ENCODE measurements at places on chromosomes 3 and 15.

GRCh38 chr3:162517110-162517509 lies 1020.5 kb downstream of the OTOL1 start:
- no peak for DNase-seq

DNA sequence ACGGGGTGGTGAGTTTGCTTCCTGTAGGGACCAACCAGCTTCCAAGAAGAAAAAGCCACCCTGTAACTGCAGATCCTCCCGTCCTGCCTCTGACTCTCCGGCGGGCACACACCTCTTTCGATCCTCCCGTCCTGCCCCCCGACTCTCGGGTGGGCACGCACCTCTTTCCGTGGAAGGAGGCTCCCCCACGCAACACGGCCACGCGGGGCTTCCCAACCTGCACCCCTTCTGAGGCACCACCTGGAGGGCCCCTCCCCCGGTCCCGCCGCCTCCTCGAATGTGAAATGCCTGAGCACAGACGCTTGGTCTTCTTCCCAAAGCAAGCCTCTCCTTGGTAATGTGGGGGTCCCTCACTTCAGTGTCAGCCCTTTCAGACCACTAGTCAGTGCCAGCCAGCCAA lies 7.3 kb downstream of the ADAMTS17 start:
- DNase-seq, result no peak

DNA sequence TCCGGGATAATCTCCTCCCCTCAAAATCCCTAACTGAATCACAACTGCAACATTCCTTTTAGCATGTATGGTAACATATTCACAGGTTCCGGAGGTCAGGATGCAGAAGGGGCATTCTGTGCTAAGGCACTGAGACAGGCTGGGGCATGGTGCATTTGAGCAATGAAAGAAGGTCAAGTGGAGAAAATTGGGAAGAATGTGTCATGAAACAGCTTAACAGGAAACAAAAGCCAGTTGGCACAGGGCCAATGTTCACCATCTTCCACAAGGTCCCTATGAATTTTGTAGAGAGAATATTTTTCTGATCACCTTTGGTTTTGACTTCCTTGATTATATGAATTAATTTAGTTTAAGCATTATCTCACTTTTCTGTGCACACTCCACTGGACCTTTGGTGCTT lies 587.7 kb upstream of the NR2F2 start:
- DNase-seq, result no peak

- DNase-seq, result no peak
Measured at GRCh38 chr3:107592073-107592472, 69.3 kb downstream of the BBX start.

GRCh38 chr3:166433060-166433459 lies 595.8 kb upstream of the BCHE start:
- no peak for DNase-seq

- no peak for DNase-seq
Measured at GRCh38 chr3:78804251-78805037, 963.4 kb downstream of the ROBO1 start.

- no peak for DNase-seq
Measured at GRCh38 chr15:99414755-99415731, 150.7 kb upstream of the MEF2A start.

DNA sequence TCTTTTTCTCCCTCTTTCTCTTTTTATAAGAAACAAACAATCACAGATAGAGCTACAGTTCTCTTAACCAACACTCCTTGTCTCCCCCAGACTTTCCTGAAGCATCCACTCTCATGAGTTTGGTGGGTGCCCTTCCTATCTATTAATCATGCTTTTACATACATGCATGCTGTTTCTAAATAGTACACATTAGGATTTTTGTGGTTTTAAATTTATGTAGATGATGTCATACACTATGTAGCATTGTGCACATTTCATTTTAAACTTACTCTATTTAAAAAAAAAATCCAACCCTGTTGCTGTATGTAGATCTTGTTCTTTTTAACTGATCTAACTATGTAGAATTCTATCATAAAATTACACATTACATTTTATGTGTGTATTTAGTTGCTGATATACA lies 104.3 kb upstream of the MRPS22 start:
- no peak for DNase-seq

GRCh38 chr3:77707281-77707680 lies 667.4 kb downstream of the ROBO2 start:
- DNase-seq, result no peak

DNA sequence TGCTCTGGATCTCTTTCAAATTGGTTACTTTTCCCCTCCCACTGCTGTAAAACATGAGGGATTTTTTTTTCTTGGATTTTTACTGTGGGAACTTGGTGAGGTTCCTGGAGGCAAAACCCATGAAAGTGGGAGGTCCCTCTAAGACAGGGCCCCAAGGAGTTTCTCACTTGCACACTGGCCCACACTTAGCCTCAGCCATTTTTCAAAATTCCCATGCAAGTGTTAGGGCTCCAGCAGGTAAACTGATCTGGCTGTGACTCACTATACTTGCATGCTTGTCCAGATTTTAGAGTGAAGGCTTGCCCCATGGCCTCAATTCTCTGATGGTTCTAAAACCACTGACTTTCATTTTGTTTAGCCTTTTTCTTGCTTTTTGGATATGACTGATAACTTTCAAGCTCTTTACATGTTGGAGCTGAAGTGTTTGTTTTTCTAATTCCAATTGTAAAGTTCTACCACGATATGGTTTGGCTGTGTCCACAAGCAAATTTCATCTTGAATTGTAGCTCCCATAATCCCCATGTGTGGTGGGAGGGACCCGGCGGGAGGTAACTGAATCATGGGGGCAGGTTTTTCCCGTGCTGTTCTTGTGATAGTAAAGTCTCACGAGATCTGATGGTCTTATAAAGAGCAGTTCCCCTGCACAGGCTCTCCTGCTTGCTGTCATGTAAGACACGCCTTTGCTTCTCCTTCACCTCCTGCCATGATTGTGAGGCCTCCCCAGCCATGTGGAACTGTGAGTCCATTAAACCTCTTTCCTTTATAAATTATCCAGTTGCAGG lies 37.7 kb downstream of the MCCC1 start:
- DNase-seq, result peak; percentile 18

DNA sequence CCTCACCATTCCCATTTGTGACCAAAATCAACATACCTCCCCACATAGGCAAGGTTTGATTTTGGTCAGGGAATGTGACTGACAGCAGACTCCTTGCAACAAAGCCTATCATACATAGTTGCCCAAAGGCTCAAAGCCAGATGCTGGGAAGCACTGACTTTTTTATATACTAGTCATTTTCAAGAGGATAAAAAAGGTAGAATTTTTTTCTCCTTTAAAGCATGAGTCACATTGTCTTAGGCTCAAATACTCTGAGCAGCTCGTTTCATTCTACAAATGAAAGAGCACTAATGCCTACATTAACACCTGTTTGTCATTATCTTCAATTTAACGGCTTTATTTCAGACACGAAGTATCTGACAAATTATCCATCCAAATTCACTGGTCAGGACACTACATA lies 36.2 kb downstream of the ICE2 start:
- DNase-seq, result no peak

- no peak for DNase-seq
Measured at GRCh38 chr15:90294601-90295269, 29.3 kb downstream of the NGRN start.

- no peak for DNase-seq
Measured at GRCh38 chr3:169813278-169813677, 574 bp upstream of the LRRC34 start.

DNA sequence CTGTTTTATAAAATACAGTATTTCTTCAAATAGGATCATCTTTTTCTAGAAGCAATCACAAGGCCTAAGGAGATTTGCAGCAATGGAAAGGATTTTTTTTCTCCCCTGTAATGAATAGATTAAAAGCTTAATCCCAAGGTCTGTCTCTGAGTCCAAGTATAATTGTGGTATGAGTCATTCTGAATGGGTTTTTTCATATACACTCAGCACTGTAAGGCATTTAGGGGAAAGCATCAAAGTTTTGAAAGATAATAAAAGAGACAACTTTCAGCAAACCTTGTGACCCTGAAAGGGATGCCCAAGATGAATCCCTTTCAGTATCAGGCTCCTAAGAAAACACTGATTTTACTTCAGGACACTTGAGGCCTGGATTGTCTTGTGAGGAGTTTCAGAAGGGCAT lies 23.3 kb upstream of the LARS2 start:
- DNase-seq, result no peak

DNA sequence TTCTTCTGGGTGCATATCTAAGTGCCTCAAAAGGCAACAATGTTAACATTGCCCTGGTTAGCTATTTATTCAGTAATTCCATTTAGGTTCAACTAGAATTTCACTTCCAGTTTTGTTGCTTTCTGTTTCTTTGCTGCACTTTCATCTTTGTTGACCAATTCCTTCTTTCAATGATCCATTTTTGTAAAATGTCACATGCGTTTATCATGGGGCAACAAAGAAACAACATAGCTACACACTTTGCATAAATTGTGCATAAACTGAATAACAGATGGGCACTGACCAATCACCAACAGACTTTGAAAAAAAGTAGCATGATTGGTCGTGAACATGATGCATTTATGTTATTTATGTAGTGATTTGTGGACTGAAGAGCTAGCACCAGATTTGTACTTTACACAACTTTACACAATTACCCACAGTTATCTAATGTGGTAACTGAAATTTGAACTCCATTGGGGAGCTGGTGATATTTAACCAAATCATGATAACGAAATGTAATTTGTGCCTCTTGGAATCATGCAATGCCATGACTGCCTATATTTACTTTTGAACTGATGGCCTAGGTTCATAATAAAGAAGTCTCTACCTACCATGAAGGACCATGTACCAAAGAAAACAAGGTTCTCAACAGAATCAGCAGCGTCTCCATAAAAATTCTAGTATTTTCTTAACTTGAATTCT lies 7.1 kb upstream of the CPOX start:
- no peak for DNase-seq

DNA sequence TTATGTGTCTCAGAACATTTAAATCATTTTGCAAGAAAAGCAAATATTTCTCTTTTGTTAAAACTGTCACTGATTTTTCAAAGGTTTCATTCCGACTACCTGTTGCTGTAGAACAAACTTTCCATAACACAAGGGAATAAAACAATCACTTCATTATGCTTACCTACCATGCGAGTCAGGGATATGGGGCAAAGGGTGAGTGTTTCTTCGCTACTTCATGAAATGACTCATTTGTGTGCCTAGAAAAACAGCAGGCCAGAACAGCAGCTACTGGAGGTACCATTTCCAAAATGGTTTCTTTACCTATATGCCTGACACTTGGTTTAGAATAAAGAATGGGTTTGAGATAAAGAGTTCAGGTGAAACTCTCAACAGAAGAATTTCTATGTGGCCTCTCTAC lies 712.5 kb downstream of the PLOD2 start:
- DNase-seq, result no peak

DNA sequence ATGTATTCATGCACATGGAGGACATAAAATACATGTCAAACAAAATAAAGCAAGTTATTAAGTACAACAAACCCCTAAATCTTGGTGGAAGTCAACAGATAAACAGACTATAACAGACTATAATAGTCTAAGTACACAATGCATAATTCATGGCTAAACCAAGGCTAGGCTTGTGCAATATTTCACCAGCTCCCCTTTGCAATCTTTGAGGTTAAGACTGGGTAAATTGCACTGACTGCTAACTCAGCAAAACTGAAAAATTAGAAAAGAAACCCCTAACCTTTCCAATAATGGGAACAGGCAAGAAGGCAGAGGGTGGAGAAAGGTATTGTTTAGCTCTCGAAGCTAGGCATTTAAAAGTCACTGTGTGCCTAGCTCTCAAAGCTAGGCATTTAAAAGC lies 304.9 kb upstream of the WNT5A start:
- no peak for DNase-seq

DNA sequence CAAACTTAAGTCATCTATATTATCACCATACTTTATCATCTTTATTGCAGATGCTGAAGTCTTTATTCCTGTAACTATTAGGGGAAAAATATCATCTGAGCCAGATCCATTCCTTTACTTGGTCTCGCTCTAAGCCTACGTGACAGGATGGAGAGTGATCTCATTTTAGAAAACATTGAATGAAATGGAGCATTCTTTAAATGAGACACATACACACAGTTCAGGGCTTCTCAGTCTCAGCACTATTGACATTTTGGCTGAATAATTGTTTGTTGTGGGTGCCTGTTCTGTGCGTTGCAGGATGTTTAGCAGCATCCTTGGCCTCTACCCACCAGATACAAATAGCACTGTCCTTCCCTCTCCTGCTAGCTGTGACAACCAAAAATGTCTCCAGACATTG lies 36.2 kb upstream of the PROK2 start:
- no peak for DNase-seq

DNA sequence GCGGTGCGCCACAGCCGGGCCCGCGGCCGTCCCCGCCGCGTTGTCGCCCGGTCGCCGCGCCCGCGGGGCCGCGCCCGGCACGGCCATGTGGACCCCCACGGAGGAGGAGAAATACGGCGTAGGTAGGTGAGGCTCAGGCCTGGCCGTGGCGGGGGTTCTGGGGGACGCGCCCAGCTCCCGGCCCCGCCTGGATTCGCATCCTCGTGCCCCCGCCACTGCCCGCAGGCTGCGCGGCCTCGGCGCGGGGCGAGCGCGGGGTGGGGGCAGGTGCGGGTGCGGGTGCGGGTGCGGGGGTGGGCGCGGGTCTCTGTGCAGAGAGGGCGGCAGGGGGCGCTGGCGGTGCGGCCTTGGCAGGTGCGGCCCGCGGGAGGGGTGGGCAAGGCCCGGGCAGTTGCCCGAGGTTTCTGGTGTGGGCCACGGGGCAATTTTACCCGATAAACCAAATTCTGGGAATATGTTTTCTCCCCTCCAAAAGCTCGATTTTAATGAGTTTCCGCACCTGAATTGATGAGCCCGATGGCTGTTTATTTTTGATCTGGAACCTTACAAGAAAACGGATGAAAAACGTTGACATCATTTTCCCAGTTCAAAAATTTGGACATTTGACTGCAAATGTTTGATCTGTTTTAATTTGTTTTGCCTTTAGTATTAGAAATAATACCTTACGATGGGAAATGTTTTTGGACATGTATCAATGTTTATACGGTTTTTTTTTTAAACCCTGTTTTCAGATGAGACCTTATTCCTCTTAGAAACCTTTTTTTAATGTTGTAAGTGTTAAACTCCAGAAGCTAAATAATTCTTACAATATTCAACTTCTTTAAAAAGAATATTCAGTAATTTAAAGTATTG lies 678 bp downstream of the DOCK3 start:
- DNase-seq, result no peak

DNA sequence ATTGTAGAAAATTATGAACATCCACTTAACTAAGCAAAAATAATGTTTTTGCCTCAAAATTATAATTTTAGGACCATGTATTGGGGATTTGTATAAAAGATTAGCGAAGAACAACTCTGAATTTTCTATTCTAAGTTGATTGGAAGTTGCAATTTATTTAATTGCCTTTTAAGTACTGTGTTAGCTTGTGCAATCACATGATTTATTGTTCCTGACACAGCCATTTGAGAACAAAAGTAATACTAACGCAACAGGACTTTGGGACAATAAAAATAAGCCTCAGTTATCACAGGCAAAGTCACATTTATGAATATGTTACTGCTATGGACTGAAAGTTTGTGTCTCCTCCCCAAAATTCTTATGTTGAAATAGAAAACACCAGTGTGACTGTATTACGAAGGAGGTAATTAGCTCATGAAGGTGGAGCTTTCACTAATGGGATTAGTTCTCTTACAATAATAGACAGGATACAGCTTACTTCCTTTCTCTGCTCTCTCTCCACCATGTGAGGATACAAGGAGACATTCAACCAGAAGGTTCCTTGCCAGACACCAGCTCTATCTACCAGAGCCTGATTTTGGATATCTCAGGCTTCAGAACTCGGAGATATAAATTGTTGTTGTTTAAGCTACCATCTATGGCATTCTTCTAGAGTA lies 745.9 kb downstream of the ZBBX start:
- DNase-seq, result no peak

GRCh38 chr15:58916962-58917361 lies 16.5 kb downstream of the SLTM start:
- no peak for DNase-seq
